Left renal pelvis (tissue), 4 donors: ENCODE measurements at places on chromosomes 13 and 19.
A peak's percentile ranks its signal among the peaks of the same experiment; 100 is the strongest.

DNA sequence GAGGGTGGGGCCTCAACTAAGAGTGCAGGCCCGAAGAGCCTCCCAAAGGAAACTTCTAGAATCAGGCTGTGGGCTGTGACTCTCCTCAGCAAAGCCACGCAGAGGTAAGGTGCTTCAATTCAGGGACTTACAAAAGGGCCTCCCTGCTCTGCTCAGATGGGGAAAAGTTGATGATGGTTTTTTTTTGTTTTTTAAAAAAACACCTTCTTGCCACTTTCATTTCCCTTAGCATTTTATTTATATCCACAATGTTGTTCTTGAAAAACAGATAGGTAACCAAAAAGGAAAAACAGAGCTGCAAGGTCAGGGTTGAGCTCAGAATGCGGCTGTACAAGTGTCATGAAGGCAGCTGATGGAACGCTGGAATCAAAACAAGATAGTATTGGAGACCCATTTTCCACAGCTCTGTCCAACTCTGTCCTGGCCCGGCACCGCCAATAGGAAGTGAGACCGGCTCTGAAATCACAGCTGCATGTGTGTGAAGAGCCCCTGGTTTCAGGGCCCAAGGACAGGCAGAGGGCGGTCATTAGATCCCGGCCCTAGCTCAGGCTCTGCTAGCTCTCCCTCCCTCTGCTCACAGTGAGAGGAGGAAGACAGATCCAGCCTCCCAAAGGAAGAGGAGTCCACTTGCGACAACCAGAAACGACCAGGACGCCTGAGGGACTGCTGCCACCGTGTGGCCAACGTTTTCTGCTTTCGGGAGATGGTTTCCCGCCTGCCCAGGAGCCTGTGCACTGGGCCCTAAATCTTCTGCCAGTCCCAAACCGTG, 58.3 kb downstream of the KLF2 start:
- DNase-seq, result peak; percentile 71

- peak; percentile 54 for DNase-seq
Measured at GRCh38 chr19:44689290-44690130, 9.4 kb upstream of the CEACAM16 start.

DNA sequence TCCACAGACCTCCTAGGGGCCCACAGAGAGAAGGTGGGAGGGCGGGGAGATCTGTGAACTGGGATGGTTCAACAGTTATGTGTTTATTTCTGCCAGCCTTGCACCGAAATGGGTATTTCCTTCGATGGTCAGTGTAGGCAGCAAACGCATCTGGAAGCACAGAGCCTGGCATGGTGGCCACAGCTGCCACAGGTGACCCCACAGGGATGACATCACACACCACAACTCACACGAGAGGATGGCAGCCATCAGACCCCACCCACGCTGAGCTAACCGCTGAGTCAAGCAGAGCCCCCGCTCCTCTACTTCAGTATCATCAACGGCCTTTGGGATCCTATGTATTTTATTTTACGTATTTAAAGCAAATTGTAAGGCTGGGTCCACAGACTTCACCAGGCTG, 37.4 kb downstream of the NAXD start:
- DNase-seq, result no peak

- no peak for DNase-seq
Measured at GRCh38 chr13:20197361-20197834, 4.7 kb upstream of the GJB2 start.

- no peak for DNase-seq
Measured at GRCh38 chr19:33193269-33193864, 763 bp upstream of the LRP3 start.

DNA sequence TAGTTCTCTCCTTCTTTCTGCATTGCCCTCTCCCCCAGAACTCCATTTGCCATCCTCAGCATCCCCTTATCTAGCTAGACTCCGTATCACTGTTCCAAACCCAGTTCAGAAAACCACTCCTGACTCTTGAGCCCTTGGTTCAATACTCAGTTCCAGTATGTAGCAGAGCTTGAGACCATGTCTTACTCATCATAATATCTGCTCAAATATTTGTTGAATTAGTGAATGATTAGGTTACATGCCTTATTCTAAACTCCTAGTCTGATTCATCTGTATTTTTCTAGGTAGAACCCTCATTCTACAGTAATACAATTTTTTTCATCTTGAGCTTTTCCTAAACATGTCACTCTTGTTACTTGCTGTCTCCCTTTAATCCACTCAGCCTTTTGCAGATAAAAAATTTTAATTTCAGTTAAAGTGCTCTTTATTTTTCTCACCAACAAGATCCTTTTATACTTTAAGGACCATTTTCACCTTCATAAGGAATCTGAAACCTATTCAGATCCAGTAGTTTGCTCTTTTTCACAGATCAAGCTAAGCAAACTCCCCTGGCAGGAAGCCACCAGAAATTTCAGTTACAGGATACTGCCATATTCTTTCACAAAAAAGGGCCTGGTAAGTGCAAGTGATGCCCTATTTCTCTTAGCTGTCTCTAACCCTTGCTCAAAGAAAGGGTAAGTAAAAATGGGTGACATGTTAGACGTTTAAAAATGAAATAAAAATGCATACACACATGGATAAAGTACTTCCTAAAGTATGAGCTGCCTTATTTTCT, 23.1 kb upstream of the INTS6 start:
- DNase-seq, result no peak

- no peak for DNase-seq
Measured at GRCh38 chr13:35804901-35805300, 326.3 kb downstream of the DCLK1 start.

DNA sequence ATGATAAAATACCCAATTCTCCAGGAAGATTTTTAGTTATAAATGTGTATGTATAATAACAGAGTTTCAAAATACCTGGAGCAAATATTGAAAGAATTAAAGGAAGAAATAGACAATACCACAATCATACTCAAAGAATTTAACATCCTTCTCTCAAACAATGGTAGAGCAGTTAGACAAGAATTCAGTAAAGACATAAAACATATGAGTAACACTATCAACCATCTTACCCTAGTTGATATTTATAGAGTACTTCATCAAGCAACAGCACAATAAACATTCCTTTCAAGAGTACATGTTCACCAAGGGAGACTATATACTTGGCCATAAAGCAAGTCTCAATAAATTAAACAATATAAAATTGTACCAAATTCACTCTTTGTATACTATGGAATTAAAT, 108.4 kb downstream of the DLEU7 start:
- DNase-seq, result no peak
